Stimulated activated CD4-positive, alpha-beta T cell treated with anti-CD3 and anti-CD28 coated beads, Interleukin-1b, Interleukin-23, amount 100 ng/mL, for 48 hours (primary cell): ENCODE measurements at places on chromosomes 1 and 21.

GRCh38 chr1:108583757-108584427, 24.0 kb downstream of the EEIG2 start:
- DNase-seq = no peak

DNA sequence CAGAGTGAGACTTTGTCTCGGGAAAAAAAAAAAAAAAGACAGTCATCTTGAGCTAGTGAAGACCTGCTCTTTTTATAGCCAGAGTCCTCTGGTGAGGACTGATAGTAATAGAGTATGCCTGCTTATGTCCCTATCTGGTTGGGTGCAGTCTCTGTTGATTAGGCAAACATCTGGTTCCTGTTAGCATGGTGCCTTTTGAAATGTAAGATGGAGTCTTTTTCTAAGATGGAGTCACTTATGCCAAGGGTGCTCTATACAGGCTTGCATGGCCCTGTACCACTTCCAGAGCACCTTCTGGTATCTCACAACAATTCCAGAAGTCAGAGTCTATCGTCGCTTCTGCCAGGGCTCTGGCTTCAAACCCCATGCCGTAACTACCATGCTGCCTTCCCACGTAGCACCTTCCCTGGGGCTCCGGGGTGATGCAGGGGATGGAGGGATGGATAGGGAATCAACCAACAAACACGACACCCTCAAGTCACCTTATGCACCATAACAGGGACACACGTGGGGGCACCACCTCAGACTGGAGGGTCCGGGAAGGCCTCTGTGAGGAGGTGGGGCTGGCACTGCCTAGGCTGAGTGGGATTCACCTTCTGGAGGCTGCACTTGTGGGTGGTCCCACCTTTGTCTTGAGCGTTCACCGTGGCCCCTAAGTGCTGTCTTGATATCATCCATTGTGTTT, 11.6 kb upstream of the PADI6 start:
- DNase-seq = no peak

DNA sequence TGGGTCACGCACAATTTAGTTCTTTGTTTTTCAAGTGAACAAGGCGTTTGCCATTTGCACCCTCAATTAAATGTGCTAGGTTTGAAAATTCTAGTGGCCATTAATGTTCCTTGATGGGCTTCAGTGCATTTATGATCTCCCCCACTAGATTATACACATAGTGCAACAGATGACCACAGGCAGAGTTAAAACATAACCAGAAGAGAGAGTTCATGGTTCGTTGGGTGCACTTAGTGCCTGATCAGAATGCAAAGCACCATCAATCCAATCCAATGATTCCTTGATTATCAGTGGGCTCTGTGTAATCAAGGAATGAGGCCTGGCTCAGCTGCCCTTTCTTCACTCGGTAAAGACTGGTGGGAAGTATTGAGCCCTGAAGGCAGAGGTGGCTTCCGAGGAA, 334.5 kb downstream of the PRDM2 start:
- no peak for DNase-seq

- DNase-seq = no peak
Observed at GRCh38 chr1:223621312-223621734, 44.2 kb downstream of the CAPN8 start.

- DNase-seq = no peak
Observed at GRCh38 chr1:24683713-24684162, 40.6 kb downstream of the SRRM1 start.

DNA sequence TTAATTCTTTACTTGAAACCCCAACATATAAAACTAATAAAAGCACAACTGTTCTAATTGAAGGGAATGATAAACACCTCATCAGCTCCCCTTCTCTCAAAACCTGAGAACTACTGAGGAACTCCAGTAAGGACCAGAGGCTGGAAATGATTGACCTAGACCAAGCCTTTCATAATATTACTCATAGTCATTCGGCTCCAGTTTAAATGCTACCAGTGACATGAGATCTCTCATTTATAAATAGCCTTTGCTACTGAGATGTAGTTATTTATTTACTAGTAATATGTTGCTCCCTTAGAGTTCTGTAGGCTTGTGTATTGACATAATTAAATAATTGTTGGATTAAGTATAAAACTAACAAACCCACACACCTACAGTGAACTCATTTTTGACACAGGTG, 209.8 kb upstream of the PRMT6 start:
- no peak for DNase-seq

- no peak for DNase-seq
Observed at GRCh38 chr1:109814223-109814622, 50.5 kb upstream of the EPS8L3 start.

DNA sequence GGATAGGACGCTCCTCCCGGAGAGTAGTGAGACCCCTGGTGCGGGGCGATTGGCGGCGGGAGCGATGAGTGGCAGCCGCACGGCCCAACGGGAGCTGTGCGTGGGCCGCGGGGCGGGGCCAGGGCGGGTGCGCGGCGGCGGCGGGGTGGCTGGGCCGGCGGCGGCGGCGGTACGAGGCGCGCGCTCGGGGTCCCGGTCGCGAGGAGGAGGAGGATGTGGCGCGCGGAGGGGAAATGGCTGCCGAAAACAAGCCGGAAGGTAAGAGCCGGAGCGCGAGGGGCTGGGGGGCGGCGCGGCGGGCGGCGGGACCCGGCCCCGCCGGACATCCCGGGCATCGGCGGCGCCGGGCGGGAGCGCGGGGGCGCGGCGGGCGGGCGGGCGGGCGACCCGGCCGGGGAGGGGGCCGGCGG, at the start of gene CAMTA1:
Gene CAMTA1 (plus strand): TSS at position 137 of the 410 bp plus-strand sequence. CDS start 77 bp downstream, at position 214.
- DNase-seq = no peak

GRCh38 chr21:27564684-27565301, 597.9 kb upstream of the ADAMTS5 start:
- no peak for DNase-seq

DNA sequence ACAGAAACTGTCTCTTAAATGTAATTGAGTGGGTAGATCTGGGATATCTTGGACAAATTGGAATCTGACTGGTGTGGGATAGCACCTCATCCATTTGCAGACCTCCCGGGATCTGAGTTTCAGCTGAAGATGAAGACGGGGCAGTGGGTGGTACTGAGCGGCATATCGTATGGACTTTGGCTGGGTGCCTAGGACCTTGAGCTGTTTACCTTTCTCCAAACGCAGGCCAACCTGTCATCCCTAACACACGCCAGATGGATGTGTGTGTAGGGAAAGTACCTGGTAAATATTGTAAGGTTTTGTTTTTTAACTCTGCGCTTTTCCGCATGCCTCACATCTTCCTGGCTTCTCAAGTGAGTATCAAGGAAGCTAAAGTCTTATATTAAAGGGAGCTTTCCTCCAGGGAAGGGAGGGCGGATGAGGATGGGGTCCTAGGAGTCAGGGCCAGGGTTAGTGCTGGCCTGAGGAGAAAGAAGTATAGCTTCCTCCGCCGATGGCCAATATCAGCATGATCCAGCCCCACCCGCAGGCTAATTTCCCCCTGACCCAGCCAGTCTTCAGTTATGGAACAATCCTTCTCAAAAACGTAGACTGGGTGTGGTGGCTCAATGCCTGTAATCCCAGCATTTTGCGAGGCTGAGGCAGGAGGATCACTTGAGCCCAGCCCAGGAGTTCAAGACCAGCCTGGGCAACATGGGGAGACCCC, 26.2 kb downstream of the ATP8B2 start:
- no peak for DNase-seq

GRCh38 chr1:177659281-177659680, 310.6 kb downstream of the SEC16B start:
- DNase-seq = no peak

DNA sequence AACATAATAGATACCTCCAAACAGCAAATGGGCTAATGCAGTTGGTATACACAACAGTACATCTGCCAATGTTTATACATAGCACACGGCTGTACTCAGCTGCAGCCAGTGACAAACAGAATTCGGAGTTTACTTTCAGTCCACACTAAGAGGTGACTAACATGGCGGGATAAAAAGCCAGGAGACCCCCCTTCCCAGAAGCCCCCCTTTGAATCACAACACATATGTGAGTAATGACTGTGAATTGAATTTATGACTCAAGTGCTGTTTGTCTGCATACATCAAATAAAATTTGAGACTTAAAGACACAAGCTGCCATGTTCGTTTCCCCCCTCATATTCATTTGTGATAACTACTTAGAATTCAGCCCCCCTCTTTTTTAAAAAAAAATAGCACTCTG, 113.2 kb downstream of the RUNX1 start:
- DNase-seq = no peak

DNA sequence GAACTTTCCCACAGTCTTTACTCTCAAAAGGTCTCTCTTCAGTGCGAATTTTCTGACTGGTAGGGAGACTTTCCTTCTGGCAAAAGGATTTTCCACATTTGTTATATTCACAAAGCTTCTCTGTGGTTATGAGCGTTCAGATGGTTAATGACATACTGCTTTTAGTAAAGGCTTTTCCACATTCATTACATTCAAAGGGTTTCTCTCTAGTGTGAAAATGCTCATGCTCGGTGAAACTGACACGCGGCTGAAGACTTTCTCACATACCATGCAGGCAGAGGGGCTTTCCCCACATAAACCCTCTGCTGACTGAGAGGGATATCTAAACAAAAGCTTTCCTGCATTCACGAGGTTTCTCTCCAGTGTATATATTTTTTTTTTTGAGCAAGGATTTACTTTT, 9.9 kb upstream of the KLF18 start:
- peak; percentile 10 for DNase-seq

DNA sequence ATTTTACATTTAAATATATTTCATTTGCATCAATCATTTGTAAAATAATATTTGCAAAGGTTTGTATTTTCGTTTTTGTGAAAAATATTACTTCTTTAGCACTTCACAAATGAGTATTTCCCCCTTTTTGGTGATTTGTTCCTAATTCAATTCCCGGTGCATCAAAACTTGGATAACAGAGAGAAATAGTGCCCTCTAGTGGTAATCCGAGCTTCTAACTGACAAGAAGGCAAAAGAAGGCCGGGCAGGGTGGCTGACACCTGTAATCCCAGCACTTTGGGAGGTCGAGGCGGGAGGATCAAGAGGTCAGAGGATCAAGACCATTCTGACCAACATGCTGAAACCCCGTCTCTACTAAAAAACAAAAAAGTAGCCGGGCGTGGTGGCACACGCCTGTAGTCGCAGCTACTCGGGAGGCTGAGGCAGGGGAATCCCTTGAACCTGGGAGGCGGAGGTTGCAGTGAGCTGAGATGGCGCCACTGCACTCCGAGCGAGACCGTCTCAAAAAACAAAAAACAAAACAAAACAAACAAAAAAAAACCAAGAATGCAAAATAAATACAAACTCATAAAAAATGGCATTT, 137.7 kb downstream of the COL11A1 start:
- no peak for DNase-seq

DNA sequence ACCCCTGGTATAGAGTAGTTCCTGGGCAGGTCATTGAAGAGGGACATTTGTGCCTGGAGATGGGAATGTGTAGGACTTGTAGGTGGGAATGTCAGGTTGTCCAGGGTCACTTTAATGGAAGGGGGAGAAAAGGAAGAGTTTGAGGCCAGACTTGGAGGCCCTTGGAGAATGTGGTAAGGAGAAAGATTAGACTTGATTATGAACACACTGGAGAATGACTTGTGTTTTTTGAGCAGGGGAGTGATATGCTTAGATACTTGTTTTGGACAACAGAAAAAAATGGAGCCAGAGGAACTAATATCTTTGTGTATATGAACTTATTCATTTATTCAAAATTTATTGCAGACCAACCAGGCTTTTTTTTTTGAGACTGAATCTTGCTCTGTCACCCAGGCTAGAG, 17.9 kb downstream of the ELAPOR1 start:
- no peak for DNase-seq

GRCh38 chr1:35707601-35708440, 10.9 kb downstream of the C1orf216 start:
- DNase-seq = no peak

GRCh38 chr1:10074059-10074851, 41.5 kb downstream of the UBE4B start:
- peak; percentile 71 for DNase-seq

GRCh38 chr1:24688033-24688432, 44.9 kb downstream of the SRRM1 start:
- DNase-seq = no peak

- DNase-seq = no peak
Observed at GRCh38 chr1:212433577-212434462, 1.1 kb downstream of the NENF start.
